ENCODE measurements at places on chromosomes 12 and 14.

GRCh38 chr12:3155702-3156370 is 78.7 kb downstream of the TSPAN9 start:
- DNase-seq = no peak

GRCh38 chr12:15404485-15404884 is 82.2 kb downstream of the PTPRO start:
- no peak for DNase-seq

- DNase-seq = no peak
These were observed 16.0 kb upstream of the DIP2B start for GRCh38 chr12:50488801-50489200.

DNA sequence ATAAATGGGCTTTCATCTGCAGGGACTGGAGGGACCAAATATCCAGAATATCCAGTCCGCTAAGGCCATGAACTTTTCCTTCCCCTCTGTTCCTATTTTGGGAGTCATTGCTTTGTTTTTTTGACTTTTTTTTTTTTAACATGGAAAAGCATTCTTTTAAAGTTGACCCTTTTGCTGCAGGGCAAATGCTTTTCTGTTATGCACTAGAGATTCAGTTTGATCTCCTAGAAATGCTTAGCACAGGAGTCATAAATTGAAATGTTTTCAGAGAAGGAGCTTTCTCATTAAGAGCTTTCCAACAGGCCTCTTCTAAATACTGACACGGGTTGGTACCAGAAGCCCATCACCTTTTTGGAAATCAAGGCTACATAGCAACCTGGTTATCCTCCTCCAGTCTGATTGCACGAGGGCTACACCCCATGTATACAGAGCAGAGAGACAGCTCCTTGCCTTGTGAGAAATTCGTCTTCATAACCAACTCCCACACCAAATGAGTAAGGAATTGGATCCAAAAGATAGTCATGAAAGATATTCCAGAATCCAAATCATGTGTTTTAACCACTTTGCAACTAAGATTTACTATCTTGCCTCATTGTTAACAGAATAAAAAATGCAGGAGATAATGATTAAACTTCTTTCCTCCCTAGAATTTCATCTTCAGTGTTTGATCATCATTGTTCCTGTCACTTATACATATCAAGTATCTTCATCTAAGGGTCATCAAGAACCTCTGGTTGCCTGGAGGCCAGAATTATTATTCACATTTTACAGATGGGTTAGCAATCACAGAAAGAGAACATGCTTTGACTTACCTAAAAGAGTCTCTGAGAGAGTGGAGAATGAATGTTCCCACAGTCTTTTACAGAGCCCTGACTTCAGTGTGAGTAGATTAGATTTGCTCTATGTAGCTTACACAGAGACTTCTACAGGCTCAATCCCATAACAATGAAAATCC is 389.4 kb downstream of the ZFP36L1 start:
- no peak for DNase-seq

DNA sequence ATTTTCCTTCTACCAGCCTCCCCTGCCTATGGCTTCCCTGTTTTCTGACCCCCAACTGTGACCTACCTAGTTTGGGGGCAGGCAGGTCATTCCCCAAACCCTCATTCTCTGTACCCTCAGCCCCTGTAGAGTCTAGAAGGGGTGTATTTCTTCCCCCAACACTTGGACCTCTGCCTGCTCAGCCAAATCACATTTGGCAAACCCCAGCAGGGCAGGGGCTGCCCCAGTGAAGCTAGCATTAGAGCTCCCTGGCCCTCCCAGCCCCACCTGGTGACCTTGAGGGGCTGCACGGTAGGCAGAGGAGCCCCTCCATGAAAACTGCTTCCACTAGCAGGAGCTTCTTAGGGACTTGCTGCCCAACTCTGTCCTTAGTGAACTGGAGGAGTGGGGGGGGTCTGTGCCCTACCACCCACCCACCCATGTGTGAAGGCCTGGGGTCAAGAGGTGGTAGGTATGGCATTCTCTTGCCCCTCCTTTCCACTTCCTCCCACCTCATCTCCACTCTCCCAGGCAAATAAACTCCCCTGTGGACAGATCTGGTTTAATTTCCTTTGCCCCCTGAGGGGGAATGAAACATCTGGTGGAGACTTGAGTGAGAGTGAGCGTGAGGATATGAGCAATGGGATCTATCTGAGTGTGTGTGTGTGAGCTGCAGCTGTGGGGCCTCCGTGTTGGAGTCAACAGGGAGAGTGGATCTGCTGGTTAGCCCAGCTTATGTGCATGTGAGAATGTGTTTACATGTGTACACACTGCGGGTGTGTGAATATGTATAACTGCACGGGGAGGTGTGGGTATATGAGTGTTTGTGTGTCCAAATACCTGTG is 1.6 kb downstream of the NXPH4 start:
- DNase-seq = no peak

GRCh38 chr12:25960961-25961360 is 2.5 kb downstream of the RASSF8 start:
- no peak for DNase-seq

Data from activated naive CD4-positive, alpha-beta T cell treated with anti-CD3 and anti-CD28 coated beads, Interleukin-2, amount 50 U/mL, for 16 hours (primary cell).